Activated gamma-delta T cell (primary cell): ENCODE measurements at places on chromosomes 16 and 17.

DNA sequence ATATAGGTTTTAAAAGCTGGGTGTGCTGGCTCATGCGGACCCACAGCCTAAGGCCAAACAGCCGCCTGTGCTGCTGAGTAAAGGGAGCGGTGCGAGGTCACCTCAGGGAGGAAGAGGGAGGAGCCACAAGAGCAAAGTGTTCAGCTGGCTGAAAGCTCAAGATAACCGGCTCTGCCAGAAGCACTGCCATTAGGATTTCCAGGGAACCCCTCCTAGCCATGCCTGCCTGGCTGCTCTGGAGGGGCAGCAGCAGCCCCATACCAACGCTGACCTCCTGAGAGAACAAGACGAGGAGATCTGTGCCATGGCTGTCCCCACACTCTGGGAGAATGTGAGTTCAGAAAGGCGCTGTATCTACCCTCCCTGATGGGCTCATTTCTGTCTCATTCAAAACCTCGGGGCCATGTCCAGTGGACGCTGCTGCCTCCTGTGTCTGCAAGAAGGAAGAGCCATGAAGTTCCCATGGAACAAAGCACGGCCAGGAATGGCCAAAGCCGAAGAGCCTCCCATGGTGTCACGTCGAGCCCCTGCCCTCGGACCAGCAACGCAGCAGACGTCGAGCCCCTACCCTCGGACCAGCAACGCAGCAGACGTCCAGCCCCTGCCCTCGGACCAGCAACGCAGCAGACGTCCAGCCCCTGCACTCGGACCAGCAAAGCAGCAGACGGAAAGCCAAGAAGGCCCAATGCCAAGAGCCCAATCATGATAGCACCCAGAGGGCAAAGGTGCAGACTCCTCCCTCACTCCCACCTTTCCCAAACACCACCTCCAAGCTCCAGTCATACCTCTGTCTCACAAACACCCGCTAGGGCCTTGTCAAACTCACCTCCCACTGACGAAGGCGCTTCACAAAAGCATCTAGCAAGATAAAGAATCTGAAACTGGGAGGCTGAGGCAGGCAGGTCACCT, 107.0 kb downstream of the ANKRD11 start:
- DNase-seq = no peak

- DNase-seq = no peak
Observed at GRCh38 chr16:68656751-68657150, 11.6 kb downstream of the CDH3 start.

- no peak for DNase-seq
Observed at GRCh38 chr17:47707056-47707804, 13.3 kb downstream of the TBKBP1 start.

DNA sequence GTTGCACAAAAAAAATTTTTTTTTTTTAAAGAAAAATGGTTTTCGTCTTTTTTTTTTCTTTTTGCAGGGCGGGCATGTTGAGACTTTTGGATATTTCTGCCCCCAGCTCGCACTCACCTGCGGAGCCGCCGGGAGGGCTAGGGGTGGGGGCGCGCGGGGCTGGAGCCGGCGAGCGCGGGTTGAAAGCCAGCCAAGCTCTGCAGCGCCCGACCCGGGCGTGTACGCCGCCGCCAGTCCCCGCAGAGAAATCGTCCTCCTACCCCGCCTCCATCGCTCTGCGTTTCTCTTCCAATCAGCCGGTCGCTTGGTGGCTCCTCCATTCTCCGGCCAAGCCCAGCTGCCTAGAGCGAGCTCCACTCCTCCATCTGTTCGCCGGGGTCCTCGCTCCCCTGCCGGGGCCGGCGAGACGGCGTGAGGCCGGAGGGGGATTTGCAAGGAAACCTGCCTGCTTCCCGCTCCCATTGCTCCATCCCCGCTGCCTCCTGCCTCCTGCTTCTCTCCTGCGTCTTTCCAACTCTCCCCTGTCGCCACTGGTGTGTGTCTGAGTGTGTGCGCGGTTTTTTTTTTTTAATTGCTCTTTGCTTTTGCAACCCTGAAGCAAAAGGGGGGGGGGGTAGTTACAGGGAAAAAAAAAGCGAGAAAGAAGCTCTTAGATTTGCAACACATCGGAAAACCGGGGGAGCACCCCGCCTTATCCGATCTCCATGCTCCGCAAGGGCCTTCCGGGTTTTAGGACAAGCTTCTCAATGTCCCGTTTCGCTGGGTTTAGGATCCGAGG, 1.8 kb upstream of the UBTF start:
- peak; percentile 39 for DNase-seq

GRCh38 chr17:64653325-64653984, 8.7 kb downstream of the SMURF2 start:
- DNase-seq = no peak

- DNase-seq = no peak
Observed at GRCh38 chr16:67910158-67910557, 17.1 kb downstream of the PSKH1 start.
